ENCODE measurements at places on chromosomes 1 and 21.

GRCh38 chr1:153533689-153534201 is 2.0 kb downstream of the S100A6 start:
- no peak for DNase-seq

- no peak for DNase-seq
These were observed 22.7 kb upstream of the SLFNL1 start for GRCh38 chr1:41044187-41044586.

DNA sequence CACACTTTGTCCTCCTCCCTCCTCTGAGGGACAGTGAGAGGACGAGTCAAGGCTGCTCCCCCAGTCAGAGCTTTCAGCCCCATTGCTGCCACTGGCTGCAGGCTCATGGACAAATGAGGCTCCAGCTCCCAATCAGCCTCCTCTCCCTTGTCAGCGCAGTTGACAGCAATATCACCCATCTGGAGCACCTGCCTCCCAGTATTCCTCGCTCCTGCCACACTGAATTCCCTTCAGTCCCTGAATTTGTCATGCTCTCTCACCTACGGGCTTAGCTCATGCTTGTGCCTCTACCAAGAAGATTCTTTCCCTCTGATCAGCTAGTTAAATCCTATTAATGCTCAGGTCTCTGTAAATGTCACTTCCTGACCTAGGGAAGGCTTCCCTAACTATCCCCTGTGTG is 54.4 kb upstream of the SYT6 start:
- peak; percentile 15 for DNase-seq

- DNase-seq = peak; percentile 3
These were observed 7.5 kb downstream of the TMEM125 start for GRCh38 chr1:43277116-43277876.

DNA sequence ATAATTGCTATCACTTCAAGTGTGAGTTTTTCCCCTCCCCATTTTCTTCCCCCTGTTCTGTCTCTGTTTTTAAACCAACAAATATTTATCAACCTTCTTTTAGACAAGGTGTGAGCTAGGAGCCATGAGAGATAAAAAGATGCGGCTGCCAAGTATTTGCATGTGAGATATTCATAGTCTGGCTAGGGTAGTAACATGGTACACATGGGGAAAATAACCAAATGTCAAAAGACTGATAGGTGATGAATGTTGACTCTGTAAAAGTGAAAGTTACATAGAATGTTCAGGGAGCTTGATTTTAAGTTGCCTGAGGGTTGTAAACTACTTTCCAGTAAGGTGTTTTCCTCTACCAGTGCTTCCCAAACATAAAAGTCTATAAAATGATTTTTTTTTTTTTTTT is 25.4 kb upstream of the SRP9 start:
- DNase-seq = no peak

DNA sequence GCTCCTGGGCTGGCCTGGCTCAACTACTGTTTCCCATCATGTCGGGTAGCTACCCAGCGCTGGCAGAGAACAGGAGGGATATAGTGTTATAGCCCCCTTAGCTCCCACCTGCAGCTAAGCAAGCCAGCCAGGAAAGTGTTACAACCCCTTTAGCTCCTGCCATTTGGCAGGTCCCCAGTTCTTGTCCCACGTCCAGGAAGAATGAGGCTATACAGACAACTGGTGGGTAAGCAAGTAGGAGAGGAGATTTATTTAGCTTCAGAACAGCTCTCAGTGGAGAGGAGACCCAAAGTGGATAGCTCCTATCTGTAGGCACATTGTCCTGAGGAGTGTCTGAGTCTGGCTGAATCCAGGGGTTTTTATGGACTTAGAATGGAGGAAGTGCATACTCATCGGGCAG is 741.1 kb upstream of the B3GALT2 start:
- no peak for DNase-seq

DNA sequence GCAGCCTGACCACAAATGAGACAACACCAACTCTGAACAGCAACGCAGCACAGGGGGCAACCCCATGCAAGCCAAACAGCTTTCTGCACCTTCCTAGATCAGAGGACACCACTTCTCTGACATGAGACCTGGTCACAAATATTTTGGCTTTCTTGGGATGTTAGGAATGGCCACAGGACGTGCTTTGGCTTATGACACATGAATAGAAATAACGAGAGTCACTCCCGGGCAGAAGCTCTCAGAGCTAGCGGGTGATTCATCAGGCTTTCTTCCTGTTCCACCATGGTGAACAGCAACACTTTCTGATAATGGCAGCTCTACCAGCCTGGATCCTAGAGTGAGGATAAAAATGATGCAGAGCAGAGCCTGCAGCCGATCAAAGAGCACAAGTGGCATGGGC is 39.4 kb downstream of the PAFAH2 start:
- no peak for DNase-seq

GRCh38 chr1:5829414-5829813 is 162.8 kb downstream of the NPHP4 start:
- DNase-seq = no peak

DNA sequence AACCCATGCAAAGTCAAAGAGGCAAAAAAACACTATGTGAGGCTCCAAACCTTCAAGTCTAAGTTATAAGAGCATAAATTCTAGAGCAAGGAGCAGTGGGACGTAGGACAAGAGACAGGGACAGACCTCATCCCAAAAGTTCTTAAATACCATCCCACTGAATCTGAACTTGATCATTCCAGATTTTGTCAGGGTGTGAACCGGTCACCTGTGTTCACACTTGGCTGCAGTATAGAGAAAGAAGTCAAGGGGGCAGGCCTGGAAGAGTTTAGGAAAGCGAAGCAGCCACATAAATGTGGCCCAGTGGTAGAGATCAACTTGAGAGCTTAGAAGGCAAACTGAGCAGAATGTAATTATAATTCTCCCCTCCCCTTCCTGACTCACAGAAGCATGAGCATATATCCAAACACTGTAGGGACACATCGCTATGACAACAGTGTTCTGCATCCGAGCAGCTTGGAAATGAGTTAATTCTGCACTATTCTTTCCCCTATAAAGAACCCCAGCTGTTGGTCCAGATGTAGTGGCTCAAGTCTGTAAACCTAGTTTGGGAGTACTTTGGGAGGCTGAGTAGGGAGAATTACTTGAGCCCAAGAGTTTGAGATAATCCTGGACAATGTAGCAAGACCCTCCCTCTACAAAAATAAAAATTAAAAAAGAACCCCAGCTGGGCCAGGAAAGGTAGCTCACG is 2.7 kb downstream of the AKR7A2 start:
- DNase-seq = no peak

GRCh38 chr1:33178836-33179439 is 2.9 kb downstream of the TRIM62 start:
- DNase-seq = no peak
